ENCODE measurements at places on chromosomes 7 and 10.

GRCh38 chr7:76269895-76270294 is 32.6 kb upstream of the HSPB1 start:
- DNase-seq = no peak

DNA sequence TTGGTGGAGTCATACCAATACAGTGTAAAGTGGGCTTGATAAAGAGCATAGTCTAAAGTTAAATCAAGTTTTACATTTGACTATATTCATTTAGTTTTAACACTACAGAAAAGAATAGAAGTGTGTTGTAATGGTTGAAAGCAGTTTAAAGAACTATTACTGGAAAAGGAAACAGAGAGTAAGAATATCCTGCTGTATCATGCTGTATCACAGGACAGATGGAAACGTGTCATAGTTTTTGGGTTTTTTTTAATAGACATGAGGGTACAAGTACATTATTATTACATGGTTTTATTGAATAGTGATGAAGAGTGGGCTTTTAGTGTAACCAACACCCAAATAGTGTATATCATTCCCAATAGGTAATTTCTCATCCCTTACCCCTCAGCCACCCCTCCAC is 944.3 kb downstream of the LRMDA start:
- no peak for DNase-seq

GRCh38 chr7:19957664-19958063 is 184.2 kb upstream of the TMEM196 start:
- DNase-seq = no peak

DNA sequence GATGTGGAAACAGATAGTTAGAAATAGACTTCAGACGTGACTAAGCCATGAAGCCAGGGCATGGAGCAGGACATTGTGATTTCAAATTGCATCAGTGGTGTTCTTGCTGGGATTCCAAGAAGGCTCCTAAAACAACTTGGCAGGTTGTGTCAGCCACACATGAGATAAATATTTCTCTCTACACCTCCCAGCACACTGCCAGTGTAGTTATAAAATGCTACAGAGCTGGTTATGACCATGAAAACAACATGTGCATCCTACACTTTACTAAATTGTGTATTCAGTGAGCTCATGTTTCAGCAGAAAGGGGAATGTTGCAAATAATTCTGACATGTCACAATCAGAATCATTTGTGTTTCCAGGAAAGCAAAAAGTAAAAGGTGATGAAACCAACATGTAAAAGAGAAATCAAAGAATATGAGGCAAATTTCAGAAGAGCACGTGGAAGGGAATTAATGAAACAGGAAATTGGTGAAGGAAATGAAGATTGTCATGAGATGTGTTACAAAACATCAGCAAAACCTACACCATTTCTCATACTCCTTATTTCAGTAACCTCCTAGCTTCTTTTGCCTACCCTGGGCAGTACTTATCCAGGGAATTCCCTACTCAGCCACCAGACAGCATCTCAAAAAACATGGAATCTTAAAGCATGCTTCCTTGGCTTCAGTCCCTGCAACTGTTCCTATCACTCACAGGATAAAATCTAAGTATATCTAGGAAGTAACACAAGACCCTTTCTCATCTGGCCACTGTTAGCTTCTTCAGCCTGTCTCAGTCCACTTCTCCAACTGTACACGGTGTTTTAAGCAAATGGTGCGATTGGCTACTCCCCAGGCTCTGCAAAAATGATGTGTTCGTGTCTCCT is 5.8 kb upstream of the CYP3A7 start:
- no peak for DNase-seq

DNA sequence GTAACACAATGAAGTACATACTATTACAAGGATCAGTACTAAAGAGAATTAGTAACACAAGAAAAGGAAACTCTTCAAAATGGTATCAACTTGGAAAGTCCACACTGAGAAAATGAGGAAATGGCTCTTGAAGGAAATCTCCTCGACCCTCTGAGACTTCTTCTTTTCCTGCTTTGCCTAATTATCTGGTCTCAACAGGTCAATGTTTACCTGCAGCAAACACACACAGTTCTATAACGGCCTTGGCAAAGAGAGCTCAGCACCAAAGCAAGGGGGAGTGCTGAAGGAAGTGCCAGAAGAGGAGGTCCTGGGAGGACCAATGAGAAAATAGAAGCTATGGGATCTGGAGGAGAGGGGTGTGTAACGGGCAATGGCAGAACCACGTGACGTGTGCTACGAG is 21.9 kb downstream of the CHCHD3 start:
- DNase-seq = no peak
